SW480 (cell line): ENCODE measurements at places on chromosomes 7 and 10.
A peak's percentile ranks its signal among the peaks of the same experiment; 100 is the strongest.

DNA sequence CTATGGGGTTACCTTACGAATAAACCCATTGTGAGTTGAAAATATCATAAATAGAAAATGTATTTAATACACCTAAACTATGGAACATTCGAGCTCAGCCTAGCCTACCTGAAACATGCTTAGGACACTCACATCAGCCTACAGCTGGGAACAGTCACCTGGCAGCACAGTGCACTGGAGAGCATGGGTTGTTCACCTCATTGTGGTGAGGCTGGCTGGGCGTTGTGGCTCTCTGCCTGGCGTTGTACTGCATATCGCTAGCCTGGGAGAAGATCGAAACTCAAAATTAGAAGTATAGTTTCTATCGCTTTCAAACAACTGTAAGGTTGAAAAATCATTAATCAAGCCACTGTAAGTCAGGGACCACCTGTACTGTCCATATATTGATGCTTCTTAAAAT is 17.3 kb upstream of the HBP1 start:
- DNase-seq = no peak

DNA sequence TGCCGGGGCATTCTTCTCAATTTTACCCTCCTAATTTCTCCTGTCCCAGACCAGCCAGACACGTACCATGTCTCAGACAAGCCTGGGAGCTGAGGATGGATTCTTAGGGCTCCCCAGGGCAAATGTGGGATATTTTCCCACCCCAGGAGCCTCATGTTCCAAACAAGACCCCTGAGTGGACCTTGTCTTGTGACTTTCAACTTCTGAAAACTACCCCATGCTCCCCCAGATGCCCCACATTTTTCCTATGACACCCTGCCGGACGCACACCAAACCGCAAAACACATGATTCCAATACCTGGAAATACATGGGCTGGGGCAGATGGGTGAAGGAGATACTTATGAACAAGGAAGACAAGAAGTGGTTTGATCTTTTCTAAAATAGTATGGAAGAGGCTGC is 874 bp downstream of the GIMAP5 start:
- DNase-seq = no peak

DNA sequence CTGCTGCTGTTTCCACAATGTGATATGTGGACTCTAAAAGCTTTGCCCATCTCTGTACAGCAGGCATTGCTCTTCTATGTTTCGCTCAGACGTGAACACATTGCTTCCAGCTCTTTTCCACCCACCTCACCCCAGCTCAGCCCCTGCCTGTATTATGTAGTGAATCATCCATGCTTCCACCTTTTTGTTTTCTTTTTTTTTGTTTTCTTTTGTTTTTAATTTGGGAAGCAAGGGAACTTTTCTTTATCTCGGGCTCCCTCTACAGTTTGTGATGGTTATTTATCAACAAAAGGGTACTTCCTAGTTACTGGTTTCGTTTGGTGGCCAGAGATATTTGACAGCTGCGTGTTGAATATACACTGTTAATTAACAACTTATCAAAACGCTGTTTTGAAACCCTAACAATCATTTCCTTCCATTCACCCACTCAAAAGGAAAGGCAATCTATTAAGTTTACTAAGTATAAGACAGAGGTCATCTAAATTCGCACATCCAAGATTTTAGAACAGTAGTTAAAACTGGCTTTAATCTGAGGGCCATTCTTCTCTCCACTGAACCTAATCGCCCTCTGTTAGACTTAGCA is 127.9 kb upstream of the STK17A start:
- DNase-seq = peak; percentile 81

- no peak for DNase-seq
Measured at GRCh38 chr7:43394441-43395130, 188.3 kb upstream of the STK17A start.

- no peak for DNase-seq
Measured at GRCh38 chr7:103928581-103928980, 60.9 kb downstream of the RELN start.

DNA sequence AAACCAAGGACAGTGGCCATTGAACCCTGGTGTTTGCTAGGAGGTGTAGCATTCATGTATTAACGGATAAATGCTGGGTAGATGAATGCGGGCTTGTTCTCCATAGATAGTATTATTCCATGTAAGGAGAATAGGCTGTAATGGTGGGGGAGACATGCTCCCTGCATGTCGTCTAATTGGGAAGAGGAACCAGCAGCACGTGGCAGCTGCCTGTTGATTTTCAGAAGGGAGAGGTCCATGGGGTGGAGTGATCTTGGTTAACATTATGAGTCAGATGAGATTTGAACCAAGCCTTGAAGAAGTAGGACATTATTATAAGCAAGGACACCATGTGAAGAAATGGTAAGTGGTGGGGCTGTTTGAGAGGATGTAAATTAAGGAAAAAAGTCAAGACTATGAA is 112.5 kb downstream of the WNT2 start:
- DNase-seq = no peak
